Right renal cortex interstitium (tissue), 3 donors: ENCODE measurements at places on chromosomes 5 and 9. TPM values are rescaled to one million over a fixed set of nuclear protein-coding genes. Genes with fewer than 3 reads are reported as not detected.

GRCh38 chr9:94232428-94232827, 26.7 kb upstream of the ZNF169 start:
- no peak for DNase-seq

DNA sequence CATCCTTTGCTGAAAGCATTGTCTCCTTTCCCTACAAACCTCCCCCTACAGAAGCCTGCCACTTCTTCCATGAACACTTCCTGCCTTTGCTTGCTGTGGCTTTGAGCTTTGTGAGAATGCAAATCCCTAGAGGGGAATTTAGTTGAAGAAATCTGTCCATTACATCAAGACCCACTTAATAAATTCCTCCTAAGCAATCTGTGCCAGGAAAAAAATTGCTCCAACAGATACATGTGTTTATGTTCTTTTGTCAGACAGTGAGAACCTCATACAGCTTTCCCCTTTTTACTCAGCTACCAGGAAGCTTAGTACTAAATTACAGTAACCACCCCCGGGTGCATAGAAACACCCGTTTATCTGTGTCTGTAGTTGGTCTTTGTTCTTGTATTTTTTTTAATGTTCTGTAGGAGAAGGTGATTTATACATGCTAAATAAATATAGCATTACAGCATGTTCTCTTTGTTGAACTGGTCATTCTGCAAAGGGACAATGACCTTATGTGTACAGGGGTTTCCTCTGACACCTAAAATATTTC, 43.9 kb downstream of the SH3TC2 start:
- DNase-seq, result no peak

DNA sequence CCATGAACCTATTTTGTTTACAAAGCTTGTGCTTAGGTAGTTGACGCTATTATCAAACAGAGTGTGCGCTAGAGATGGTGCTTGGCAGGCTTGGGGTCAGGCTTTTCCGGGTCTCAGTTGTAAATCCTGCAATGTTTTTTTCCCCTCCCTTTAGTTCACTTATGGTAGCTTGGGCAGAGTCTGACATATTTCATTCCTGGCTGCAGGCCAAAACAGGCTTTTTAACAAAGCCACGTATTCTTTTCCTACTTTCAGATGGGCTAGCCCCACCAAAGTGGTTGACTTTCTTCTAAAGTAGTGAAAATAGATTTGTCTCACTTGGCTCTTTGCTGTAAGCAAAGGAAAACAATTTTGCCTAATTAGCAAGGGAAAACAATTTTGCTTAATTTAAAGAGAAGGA, 58.0 kb upstream of the FBN2 start:
- no peak for DNase-seq

GRCh38 chr9:134375011-134375390, 48.7 kb downstream of the RXRA start:
- no peak for DNase-seq

- no peak for DNase-seq
Measured at GRCh38 chr9:124125651-124125977, 114.0 kb downstream of the LHX2 start.

DNA sequence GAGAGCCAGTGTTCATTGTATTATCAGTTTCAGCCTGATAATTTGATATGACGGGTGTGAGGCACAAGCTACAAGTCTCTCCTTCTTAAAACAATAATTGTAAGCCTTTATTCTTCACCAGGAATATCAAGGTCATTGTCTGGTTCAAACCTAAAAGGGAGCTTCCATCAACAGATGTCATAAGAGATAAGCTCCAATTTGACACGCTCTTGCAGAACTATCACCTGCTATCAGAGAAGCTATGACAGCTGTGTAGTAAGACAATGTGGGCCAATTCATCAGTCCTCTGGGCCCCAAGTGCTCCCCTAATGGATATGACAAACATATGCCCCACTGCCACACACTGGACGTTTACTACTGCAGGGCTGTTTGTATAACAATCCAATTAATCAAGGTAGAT, 1010.2 kb upstream of the DMAC1 start:
- DNase-seq, result no peak

PCDHGA5 gene
- 2.8 TPM for polyA plus RNA-seq

ENTPD2 gene
- 3.9 TPM for polyA plus RNA-seq

- DNase-seq, result no peak
Measured at GRCh38 chr5:93296338-93296737, 284.7 kb downstream of the NR2F1-AS1 start.

- DNase-seq, result no peak
Measured at GRCh38 chr9:21317956-21318923, 13.1 kb upstream of the IFNA5 start.

NTRK2 gene
- polyA plus RNA-seq, result 132 TPM

GNA14 gene
- polyA plus RNA-seq, result 15.1 TPM

DNA sequence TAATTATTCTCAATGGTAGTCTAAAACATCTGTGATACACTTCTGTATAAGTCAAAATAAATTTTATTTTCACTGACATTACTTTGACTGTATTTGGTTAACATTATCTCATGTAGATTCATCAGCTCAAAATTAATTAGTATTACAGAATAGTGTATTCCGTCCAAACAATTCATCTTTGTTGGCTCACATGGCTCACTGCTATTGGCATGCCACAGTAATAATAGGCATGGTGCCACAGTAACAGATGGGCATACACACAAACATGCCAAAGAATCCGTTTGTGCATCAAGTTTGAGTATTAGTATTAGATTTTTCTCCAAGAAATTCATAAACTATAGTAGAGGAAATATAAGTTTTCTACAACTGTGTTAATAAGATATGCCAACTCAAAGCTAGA, 14.2 kb downstream of the AP3B1 start:
- no peak for DNase-seq

- no peak for DNase-seq
Measured at GRCh38 chr9:72150127-72150526, 887 bp downstream of the GDA start.

PRRT1B gene
- polyA plus RNA-seq, result 1.0 TPM

GRCh38 chr5:164345853-164346252, 840.4 kb downstream of the MAT2B start:
- DNase-seq, result no peak

DNA sequence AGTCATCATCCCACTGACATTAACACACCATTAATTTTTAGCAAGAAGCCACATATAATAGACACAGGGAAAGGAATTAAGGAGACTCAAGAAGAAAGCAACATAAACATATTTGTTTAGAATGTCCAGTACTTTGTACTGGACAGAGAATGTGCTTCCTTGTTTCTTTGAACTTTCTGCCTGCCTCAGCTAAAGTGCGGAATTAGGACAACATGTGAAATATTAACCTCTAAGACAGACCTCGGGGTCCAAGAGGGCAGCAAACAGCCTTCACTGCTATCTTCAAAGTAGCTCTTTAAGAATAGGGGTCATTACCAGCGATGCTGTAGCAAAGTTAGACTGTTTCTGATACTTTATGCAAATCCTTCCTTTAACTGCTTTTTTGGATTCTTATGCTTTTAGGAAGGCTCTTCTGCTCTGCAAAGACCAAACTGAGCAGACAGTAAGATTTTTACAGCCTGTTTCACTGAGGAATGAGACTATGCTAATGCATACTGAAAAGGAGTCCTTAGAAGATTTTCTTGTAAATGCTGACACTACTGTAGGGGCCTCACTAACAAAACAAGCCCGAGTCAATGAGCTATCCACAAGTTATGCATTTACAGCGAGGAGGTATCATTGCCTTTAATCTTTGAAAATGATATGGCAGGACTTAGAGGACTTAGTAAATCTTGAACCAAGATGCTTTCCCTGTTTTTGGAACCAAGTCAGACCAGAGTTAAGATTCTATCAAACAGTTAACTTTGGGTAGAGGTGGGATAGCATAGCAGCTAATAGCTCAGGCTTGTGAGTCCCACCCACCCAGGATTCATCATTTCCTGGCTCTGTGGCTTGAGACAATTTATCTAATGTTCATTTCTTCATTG, 23.8 kb downstream of the DAB2 start:
- no peak for DNase-seq

DNA sequence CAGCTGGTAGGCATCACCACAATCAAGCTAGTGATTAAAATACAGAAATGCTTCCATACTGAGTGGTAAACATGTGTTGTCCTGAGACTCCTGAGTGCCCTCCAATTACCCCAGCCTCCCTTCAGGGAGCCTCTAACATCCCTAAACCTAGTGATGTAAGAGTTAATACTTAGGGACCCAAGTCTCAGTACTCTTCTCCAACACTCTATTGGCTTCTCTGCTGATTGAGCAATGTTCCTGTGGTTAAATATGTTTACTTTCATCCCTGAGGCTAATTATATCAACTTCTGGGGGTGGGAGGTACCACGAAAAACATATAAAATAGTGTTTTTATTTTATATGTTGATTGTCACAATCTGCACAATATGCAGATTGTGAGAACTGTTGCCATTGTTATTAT, 5.0 kb downstream of the GRXCR2 start:
- no peak for DNase-seq

- DNase-seq, result no peak
Measured at GRCh38 chr5:179816796-179817469, 3.8 kb upstream of the SQSTM1 start.

DNA sequence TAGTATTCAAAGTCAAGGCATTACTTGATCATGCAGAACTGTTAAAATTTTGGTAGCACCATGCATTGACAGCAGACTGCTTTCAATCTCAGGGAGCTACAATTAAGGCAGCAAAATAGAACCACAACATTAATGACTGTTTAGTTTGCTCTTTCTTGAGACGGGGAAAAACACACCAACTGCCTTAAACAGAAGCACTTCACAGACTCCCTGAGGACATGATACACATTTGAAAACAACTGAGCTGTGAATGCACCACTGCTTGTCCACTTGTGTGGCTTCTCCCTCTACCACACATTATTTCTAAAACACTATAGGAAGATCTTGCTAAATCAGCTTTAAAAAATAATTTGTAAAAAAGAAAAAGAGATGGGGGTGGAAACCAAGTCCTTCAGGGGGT, 79.6 kb upstream of the MAST4 start:
- no peak for DNase-seq

- DNase-seq, result no peak
Measured at GRCh38 chr9:26081847-26082246, 403.6 kb upstream of the TUSC1 start.

DNA sequence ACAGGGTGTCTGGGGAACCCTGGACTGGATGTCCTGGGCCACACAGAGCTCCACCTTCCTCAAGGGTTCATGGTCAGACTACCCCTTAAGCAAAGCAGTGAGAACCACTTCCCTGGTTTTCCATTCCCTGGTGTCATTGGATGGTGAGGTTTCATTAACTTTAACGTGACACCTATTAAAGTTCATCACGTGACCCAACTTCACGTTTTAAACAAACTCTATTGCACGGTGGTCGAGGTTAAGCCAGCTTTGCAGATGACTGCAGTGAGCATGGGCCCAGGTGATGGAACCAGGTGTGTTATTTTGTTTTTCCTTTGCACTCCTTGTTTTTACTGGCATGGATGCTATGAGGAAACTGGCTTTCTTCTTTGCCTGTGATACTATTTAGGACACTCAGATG, 385.7 kb upstream of the IRX1 start:
- DNase-seq, result no peak

DNA sequence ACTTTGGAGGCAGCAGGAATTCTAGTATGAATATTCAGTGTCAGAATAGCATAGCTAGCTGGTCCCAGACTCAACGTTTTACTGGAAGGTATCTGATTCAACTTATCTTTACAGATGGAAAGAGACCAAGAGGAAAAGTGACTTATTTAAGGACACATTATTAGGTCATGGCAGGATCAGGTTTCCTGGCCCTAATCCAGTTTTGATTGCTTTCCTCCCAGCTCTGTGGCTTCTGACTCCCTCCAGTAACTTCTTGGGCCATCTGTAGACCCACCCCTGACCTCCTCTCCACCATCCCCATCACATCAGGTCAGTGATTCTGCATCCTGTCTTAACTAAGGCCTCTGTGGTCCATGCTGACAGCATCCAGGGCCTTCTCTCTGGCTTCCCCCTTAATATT, 38.4 kb downstream of the SH3TC2 start:
- no peak for DNase-seq

DNA sequence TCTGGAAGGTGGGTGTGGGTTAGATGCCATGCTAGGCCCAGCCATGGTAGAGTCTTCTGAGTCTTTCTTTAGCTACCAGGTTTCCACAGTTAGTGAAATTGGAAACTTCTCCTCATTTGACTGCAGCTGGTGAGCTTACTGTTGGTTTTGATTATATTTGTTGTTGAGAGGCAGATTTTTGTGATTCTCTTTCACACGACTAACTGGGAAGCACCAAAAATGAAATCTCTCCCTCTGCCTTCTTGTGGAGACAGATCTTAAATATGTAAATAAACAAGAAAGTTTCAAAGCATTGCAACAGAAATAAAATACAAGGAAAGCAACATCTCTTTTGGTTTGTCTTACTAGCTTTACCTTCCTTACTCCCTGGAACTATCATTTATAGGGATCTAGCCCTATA, 122.2 kb downstream of the CEMIP2 start:
- DNase-seq, result no peak

C9orf50 gene
- 0.57 TPM for polyA plus RNA-seq

DNA sequence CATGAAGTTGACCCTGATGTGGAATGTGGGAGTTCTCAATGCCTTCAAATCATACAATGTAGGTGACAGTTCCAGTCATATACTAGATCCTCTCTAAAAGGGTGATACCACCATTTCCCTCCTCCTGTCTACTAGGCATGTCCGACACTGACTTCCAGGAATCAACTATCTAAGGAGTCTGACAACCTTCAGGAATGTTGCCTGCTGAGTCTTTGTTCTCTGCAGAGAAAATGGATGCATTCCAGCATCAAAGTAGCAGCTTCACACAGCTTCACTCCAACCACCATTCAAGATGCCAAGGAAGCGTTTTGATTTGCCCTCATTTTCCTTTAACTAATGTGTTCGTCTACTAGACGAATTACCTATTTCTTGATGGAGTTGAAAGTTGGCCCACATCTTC, 530.2 kb downstream of the EBF1 start:
- no peak for DNase-seq

KIAA1191 gene
- polyA plus RNA-seq, result 160 TPM

MXD3 gene
- 11.4 TPM for polyA plus RNA-seq

S1PR3 gene
- polyA plus RNA-seq, result 59.2 TPM

- DNase-seq, result no peak
Measured at GRCh38 chr9:134493461-134494272, 147.9 kb upstream of the COL5A1 start.

- DNase-seq, result no peak
Measured at GRCh38 chr5:170057311-170057710, 48.4 kb upstream of the FOXI1 start.

MAMDC2 gene
- 7.0 TPM for polyA plus RNA-seq

- DNase-seq, result no peak
Measured at GRCh38 chr9:70566751-70567150, 152.3 kb upstream of the KLF9 start.

DNA sequence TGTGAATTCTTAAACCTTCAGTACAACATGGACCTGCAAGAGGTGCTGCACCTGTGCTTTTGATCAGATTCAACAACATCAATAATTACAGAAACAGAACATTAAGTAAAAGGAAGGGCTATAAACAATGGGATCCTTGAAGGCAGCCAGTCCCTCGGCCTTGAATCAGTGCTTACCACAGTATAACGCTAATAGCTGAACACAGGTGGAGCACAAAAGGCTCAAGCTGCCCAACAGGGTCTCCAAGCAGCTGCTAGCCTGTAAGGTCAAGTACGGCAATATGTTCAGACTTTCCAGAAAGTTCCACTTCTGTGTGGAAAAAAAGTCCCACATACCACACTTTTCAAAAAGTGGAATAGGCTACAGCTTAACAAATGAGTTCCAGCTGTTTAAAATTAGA, 61.9 kb upstream of the ITGA1 start:
- DNase-seq, result no peak

GRCh38 chr9:12640016-12640587, 53.1 kb upstream of the TYRP1 start:
- DNase-seq, result no peak

SPARC gene
- polyA plus RNA-seq, result 2,321 TPM

TRAF1 gene
- polyA plus RNA-seq, result 4.1 TPM
